ENCODE measurements at places on chromosomes 5 and 9.

- no peak for DNase-seq
Observed at GRCh38 chr5:40376566-40376965, 303.1 kb upstream of the PTGER4 start.

- DNase-seq: no peak
Observed at GRCh38 chr9:116817762-116818161, 130.7 kb downstream of the TRIM32 start.

- DNase-seq: no peak
Observed at GRCh38 chr9:130627051-130627450, 37.3 kb upstream of the PRDM12 start.

DNA sequence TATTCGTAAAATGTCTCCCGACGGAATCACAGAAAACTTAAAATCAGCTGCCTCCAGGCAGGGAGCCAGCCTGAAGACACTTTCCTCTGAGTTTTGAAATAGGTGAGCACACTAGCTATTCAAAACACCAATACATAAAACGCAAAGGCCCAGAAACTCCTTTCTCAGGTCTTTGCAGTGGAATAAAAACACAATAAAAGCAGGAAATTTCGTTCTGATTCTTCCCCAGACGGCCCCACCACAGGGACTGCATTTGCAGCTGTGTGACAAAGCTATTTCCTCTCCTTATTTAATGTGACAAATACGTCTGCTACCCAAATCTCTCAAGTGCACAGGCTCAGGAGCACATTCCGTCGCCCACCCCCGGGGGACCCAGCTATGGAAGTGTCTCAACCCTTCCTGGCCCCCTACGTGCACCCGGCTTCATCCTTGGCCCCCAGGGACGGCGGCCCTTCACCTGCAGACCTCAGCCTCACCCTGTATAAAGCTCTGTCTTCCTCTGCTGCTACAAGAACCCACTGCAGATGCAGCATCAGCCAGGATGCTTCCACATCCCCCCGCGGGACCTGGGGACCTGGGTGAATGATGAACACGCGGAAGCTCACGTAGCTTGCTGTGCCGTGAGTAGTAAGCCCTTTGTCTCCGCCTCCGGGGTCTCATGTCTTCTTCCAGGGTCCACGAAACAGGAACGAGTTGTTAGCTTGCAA lies 24.9 kb downstream of the AHRR start:
- no peak for DNase-seq

- no peak for DNase-seq
Observed at GRCh38 chr9:19665146-19665863, 123.5 kb downstream of the SLC24A2 start.

GRCh38 chr9:97397220-97397619 lies 14.7 kb upstream of the TDRD7 start:
- DNase-seq: no peak

DNA sequence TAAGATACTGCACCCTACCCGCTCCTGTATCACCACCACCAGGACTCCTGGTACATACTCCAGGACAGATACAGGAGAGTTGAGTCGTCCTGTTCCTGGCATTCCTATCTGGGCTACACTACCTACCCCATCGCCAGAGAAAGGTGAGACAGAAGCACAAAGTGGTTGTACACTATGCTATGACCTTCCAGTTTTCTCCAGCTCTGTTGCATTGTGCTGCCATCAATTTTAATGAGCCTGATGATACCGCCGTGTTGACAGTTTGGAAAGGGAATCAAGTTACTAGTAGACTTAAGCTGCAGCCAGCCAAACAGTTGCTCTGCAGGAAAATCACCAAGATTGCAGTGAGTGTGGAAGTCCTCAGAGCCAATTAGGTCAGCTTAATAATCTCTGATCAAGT lies 35.2 kb downstream of the ANP32B start:
- no peak for DNase-seq

DNA sequence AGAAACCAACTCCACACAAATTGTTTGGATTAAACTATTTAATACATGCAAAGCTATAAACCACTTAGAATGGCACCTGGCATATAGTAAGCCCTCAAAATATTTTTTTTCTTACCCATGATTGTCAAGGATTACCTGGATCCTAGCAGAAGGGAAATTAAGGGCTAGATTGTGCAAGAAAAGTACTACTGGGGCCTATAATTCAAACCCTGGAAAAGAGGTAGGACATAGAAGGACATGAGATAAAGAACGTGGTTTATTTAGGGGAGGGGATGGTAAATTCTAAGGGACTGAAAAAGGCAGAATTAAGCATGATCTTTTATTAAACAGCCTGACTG lies 14.9 kb upstream of the ARL15 start:
- DNase-seq: no peak

GRCh38 chr5:175384724-175385552 lies 59.0 kb downstream of the DRD1 start:
- DNase-seq: no peak

GRCh38 chr5:156147261-156147943 lies 179.6 kb upstream of the SGCD start:
- no peak for DNase-seq

- no peak for DNase-seq
Observed at GRCh38 chr5:79077680-79078365, 8.3 kb downstream of the BHMT2 start.

GRCh38 chr5:42832060-42832459 lies 20.4 kb upstream of the SELENOP start:
- no peak for DNase-seq

DNA sequence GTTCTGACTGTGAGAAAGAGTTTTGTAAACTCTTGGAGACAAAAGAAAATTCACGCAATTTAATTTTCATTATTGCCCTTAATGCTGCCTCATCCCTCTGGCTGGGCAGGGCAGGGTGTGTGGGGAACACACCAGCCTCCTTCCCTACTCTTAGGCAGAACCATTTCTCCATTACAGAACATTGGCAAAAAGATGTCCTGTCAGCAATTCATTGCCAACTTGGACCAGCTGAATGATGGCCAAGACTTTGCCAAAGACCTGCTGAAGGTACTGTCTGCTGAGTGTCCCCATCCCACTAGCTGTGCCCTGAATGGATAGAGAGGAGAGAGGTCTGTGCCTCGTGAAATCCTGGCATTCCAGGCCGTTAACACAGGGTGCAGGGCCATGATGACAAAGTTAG lies 37.9 kb downstream of the PSD2 start:
- DNase-seq: no peak

GRCh38 chr9:83933790-83934189 lies 12.6 kb upstream of the KIF27 start:
- no peak for DNase-seq

DNA sequence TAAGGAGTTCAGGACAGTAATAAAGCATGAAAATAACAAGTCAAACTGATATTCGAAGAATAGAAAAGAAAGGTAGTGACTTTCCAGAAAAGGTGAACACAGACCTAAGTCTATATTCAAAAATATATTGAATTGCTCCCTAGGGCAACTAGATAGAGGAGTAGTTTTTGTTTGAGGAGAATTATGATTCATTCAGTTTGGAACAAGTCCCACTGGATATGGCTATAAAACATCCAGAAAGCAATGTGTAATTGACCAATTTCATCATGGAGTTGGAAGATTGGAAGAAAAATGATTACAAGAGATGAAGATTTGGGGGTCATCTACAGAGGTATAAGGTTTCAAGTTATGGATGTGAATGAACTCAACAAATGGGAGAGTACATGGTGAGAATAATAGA lies 117.5 kb upstream of the ZNF462 start:
- DNase-seq: no peak

DNA sequence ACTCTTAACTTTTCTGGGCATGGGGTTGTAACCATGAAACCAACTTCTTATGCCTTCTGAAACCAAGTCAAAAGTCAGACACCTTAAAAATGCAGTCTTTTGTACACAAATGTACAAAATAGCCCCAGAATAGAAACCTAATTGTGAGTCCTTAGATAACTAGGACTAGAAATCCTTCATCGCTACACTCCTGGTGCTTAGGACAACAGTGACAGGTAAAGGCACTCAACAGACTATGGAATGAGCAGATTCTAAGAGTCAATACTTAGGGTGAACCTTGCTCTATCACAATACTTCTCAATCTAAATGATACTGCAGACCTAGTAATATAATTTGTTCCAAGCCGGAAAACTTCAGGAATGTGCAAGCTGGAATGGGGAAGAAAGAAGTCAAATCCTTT lies 163.7 kb downstream of the PDE4D start:
- DNase-seq: no peak

DNA sequence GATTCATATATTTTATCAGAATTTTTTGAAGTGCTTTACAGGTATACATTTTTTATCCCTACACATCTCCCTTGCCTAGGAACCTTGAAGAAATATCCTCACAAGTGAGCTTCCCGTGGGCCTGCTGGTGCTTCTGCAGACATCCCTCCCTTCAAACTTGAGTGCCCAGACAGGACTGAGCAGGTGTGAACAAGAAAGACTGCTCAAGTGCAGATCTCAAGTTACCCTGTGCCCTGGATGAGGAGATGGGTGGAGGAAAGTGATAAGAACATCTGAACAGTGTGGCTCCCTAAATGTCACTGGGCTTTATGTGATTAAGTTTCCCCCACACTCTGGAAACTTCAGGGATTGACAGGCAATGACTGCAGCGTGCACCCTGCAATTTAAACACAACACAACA lies 209.8 kb downstream of the TLE1 start:
- DNase-seq: no peak

DNA sequence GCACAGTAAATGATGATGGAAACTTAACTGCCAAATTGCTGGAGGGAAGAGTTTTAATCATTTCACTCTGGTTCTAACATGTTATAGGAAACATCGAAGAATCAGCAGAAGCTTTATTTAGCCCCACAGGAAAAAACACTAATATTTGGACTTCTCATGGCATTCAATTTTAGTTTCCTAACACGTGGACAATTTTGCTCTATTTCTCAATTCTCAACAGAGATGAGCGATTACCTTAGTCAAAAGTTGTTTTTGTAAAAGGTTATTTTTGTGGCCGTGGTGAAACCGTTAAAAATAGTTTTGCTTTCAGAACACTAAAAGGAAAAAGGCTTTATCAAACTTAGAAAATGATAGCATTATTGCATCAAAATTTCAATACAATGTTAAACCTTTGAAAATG lies 235.2 kb downstream of the PLK2 start:
- DNase-seq: no peak

DNA sequence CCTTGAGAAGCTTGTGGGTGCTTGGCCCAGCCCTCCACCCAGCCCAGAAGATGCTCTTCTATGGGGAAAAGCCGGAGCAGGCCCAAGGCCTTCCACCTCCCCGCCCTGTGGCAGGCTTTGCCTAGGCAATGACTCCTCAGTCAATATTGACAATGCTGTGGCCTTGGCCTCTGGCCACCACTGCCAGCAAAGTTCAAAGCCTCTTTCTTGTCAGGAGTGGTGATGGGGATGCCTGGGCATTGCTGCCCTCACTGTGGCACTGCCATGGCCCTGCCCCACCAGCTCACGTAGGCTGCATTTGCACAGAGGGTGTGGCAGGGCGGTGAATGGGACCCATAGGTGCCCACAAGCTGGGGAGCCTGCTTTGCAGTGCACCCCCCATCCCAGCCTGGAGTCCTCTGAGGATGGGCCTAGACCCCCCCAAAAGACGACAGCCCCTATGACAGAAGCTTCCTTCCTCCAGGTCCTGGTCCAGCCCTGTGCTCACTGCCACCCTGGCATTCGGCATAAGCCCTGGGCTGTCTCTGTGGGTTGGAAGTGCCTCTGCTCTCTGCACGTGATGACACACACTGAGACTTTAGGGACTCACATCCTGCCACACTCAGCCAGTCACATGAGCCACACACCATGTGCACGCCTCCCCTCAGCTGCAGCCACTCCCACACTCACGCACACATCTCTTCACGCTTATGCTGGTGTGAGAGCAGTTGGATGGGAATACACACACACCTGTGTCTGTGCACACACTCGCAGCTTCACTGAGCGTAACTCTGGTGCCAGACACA lies 31.1 kb downstream of the MORN5 start:
- DNase-seq: no peak

DNA sequence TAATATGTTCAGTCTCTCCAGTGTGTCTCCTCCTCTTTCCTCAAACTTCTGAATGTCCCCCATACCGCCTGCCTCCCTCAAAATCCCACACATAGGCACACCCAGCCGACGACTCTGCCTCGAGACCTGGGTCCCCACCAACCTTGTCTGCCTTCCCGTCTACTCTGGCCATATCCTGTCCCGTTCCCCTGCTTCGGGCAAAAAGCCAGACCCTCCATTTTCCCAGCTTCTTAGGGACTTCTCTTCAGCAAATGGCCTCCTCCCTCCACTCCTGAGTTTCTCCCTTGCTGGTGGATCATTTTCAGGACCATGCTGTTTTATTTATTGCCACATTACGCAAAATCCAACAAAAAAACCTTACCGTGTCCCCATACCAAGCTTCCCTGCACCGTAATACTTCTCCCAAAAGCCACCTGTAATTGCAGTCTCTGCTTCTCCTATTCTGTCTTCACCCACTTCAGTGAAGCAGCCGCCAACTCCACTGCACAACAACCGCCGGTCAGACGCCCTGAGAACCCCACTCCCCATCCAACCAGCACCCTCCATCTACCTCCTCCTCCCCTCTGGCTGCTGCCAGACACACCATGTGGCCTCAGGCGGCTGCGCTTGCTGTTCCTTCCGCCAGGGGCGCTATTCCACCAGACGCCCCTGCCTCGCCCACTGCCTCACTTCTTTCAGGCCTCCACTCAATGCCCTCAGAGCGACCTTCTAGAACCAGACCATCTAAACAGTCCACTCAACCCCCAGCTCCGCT lies 117.0 kb downstream of the TRPM6 start:
- DNase-seq: peak; percentile 20

DNA sequence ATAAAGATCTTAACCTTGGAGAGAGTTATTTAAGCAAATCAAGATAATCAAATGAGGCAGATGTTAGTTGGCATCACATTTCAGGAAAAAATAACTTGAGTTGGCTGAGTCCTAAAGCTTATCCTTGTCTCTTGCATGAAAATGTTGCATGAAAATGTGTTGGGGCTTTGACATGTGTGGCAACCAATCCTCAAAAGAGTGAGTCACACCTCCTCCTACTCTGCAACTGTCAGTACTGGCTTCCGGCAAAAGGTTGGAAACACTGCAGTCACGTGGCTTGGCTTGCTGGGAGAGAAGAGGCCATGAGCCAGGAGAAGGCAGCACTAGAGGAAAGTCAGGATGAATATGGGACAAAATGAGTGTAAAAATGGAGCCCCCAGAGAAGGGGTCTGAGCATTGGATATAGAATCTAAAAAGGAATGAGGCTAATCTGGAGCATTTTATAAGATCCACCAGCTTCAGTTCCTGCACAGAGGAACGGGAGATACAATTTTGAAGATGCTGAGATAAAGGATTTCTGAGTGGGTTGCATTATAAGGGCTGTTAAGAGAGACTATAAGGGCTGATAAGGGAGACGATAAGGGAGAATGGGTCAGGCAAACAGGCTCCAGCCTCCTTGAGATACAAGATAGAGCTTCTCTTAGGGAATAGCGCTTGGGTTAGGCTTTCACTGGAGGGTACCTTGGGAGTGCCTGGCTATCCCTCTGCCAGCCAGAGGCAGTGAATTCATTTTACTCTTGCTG lies 43.1 kb downstream of the SPATA31D1 start:
- no peak for DNase-seq
